Ureter (tissue), 1 donor: ENCODE measurements at places on chromosomes 3 and 15.

DNA sequence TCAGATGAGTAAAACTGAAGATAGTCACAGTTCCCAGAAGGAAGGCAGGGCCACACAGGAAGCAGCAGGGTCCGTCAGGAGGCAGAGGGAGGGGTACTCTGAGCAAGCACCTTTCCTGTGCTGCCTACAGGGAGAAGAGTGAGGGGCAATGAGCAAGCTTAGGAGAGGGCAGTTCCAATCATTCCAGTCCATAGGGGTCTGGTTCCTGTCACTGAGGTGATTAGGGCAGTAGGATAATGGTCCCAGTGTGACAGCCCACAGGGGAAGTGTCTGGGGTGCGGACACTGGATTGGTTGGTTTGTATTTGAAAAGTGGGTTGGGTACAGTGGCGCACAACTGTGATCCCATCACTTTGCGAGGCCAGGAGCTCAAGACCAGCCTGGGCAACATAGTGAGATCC, 7.1 kb upstream of the ACAD9 start:
- no peak for DNase-seq

DNA sequence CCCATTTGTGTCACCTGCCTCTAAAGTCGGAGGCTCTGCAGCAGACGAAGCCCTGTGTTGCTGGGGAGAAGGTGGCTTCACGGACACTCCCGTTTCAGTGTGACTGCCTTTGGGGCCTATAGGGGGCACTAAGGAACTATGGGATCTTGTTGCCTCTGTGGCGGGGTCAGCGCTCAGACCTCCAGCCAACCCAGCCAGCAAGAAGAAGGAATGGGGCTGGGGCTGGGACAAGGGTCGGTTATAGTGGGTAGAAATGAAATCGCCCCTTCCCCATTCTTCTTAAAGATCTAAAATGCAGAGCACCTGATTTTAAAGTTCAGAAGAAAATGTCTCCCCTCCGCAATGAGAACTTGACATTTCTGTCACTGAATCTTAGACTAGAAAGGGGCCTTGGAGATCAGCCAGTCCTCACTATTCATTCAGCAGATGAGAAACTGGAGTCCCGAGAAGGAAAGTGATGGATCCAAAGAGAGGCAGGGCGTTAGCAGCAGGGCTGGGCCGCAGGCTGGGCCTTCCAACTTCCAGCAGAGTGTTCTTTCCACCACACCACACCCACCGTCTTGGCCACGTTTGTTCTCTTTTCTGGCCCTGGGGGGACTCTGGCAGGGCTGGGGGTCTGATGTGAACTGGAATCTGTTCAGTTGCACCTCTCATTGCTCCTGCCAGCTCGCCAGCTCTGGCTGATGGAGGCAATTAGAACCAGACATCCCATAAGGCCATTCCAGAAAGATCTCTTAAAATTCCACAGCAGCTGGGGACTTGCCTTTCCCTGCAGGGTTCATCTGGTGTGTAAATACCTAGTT, 195.4 kb downstream of the OPA1 start:
- peak; percentile 62 for DNase-seq

DNA sequence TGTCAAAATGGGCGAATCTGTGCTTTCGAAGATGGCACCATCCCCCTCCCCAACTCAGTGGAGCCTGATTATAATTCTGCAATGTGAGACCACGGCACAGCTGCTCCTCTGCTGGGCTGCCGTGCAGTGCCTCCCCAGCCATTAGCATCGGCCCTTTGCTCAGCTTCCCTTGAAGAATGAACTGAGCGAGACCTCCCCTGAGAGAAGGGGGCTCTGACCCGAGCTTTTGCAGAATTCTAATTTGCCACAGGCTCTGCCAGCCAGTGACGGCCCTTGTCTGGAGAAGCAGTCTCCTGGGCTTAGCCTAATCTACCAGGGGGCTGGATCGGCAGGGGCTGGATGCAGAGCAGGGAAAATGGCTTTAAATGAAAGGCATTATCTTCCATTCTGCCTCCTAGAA, 57.2 kb downstream of the GLDN start:
- DNase-seq = no peak

DNA sequence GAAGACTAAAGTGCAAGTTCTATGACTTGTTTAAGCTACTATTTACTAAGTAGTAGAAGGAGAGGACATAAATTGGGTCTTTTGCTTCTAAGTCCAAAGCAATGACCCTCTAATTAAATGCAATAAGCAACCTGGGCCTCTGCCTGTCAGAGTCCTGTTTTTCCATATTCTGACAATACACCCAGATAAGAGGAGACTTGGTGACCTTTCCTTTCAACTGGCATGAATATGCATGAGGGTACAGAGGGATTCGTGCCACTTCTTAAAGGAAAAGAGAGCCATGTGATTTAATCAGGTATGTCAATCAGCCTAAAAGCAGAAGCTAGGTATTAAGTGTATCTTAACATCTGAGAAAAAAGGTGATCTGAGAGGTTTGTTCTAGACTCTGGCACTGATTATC, 50.7 kb upstream of the FGF7 start:
- no peak for DNase-seq

GRCh38 chr15:79410237-79410636, 21.9 kb upstream of the MINAR1 start:
- DNase-seq = no peak

- DNase-seq = no peak
Observed at GRCh38 chr15:88911766-88912118, 1.4 kb downstream of the MFGE8 start.

DNA sequence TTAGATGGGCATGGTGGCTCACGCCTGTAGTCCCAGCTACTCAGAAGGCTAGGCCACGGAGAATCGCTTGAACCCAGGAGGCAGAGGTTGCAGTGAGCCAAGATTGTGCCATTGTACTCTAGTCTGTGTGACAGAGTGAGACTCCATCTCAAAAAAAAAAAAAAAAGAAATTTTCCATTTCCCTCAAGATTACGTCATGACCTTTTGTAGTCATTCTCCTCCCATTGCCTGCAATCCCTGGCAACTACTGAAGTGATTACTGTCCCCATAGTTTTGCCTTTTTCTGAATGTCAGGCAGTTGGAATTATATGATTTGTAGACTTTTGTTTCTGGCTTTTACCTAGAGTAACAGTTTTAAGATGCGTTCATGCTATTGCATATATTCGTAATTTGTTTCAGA, 28.0 kb downstream of the WDR76 start:
- DNase-seq = no peak

DNA sequence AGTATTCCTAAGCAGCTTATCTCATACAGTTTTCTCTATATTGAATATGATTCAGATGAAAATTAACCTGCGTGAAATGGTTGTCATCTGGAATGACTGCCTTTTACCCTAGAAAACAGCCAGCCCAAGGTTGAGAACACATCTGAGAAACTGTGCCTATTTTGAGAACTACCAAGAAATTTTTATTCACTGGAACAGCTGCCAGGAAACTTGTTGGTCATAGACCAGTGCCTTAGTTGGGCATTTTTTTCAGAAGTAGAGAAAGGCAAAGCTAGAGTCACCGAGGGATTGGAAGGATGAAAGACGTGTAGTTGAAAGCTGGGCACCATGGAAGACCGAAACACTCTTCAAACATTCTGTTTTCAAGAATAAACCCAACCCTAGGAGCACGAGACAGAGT, 277.1 kb downstream of the LPP start:
- DNase-seq = no peak

DNA sequence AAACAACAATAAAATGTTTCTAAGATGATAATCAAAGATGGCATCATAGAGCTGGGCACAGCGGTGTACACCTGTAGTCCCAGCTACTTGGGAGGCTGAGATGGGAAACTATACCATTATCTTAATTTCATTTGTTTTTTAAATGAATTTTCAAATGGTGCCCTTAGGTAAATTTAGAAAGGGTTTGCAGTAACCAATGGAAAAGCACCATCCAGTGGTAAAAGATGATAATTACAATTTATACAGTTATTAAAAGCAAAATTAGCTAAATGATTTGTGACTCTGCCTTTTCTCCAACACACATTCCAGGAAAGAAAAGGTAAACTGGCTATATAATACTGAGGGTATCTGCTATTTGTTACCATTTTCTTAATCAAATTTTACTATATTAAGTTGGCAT, 14.4 kb upstream of the ANKRD28 start:
- DNase-seq = no peak

DNA sequence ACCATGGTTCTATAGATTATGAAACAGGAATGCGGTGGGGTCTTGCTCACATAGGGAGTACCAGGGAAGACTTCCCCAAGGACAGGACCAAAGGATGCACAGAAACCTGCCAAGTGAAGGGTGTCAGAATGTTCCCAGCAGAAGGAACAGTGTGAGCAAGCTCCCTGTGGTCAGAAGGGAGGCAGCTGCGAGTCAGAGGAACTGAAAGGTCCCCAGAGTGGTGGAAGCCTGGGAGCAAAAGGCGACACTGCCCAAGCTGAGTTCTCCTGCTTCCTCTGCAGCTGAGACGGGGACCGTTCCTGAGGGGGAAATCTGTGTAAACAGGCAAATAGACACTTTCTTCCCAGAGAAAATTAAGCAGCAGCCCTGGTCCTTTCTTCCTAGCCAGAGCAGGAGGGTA, 14.2 kb upstream of the SLC6A6 start:
- DNase-seq = no peak

DNA sequence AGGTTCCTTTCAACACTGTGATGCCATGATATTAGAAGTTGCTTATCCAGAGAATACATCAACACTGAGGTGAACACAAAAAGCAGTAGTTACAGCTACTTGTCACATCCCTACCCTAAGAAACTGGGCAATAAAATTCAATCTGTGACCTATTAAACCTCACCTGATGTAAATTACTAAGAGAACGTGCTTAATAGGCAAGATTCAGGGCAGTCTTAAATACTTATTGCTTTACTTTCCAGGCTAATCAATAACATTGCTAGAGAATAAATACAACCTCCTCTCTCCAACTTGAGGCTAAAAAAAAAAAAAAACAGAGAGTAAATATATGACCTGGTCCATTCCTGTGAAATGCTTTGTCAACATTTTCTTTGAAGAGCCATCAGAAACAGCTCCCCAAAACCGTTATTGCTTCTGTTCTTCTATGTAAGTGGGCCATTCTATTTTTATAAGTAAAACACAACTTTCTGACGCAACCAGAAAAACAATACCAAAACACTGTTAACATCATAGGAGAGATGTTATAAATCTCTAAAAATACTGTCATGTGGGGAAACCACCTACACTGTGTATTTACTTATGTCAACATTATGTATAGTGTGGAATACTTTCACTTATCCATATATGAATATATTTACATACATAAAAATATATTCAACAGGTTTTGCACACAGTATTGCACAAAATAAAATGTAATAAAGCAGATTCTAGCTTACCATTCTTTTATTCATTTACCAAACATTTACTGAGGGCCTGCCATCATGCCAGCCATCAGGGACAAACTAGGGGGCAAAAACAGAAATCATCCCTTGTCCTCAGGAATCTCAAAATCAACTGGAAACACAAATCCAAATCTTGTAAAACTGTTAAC, 2.7 kb downstream of the NKIRAS1 start:
- no peak for DNase-seq

DNA sequence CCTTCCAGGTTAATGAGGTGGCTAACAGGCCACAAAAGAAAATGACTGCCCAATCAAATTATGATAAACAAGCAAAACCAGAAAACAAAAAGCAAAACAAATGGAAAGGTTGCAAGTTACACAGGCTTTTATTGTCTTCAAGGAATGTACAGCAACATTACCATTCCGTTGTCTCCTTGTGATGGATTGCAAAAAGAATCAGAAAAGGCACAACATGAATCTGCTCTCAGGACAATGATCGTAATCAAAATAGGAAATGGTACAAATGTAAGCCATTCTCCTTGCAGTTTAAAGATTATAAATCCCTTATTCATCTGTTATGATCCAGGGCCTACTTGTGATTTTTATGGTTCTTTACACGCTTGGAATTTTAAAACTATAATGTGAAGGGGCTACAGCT, 125.8 kb downstream of the ECT2 start:
- DNase-seq = no peak

GRCh38 chr15:75063889-75064288, 40.5 kb downstream of the PPCDC start:
- DNase-seq = no peak

DNA sequence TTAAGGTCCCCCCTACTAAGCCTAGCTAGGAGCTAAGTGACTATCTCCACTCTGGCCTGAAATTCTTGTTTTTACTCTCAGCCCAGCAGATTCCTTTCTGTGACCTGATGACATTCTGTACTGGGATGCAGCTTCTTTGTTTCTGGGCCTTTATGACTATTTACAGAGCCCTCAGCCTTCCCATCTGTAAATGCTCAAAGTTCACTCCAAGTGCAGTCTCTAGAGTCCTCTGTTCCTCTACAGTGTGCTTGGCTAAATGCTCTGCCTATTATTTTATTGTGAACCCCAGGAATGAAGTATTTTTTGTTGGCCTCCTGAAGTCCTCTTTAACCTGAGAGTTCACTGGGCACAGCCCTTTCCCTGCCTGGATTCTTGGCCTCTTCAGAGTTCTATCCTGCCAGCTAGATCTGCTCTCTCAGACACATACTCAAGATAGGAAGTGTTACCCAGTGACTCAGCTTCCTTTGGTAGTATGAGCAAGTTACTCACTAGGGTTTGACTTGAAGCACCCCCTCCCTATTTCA, 278.1 kb upstream of the P2RY1 start:
- DNase-seq = no peak

DNA sequence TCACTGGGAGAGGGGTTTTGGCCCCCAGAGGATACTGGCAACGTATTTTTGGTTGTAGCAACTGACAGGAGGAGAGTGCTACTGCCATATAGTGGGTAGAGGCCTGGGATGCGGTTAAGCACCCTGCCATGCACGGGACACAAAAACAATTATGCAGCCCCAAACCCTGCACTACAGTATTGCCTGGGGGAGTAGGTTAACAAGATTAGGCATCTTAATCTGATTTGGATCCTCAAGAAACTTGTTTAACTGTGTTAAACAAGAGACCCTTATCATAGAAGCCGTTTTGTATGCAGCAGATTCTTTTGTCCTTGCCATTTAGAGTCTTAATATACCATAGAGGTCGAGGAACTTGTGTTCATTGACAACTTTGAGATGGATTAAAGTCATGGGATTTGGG, 3.4 kb downstream of the PHLDB2 start:
- DNase-seq = no peak

- DNase-seq = peak; percentile 77
Observed at GRCh38 chr3:194265505-194265892, 85.6 kb downstream of the CPN2 start.

GRCh38 chr15:85597155-85597815, 197.4 kb downstream of the KLHL25 start:
- no peak for DNase-seq

DNA sequence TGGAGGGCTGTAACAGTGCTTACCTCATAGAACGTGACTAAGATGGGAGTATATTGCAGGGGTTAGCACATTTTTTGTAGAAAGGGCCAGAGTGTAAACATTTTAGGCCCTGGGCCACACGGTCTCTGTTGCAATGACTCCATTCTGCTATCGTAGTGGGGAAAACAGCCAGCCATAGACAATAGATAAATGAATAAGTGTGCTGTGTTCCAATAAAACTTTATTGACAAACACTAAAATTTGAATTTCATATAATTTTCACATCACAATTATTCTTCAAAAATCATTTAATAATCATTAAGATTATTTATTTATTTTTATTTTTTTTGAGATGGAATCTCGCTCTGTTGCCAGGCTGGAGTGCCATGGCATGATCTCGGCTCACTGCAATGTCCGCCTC, 478.6 kb downstream of the SHQ1 start:
- no peak for DNase-seq

- DNase-seq = no peak
Observed at GRCh38 chr3:40308725-40309417, 636 bp upstream of the EIF1B start.
